ENCODE measurements at places on chromosomes 2 and 18.

GRCh38 chr2:47345590-47345924 is 57.4 kb upstream of the MSH2 start:
- no peak for DNase-seq

DNA sequence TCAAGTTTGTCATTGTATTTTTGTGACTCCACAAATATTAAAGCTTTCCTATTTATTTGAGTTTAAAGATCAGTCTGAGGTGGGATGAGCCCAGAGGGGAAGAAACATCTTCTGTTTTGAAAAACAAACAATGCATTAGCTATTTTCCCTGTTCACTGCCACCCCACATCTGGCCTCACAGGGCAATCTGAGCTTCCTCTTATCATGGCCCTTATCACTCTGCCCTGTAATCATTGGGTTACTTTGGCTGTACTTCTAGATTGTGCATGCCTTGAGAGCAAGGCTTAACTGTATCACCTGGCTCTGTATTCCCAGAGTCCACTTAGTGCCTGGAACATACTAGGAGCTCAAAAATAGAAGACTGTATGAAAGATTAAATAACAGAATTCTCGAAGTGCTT is 241.6 kb upstream of the NT5C1B start:
- no peak for DNase-seq

DNA sequence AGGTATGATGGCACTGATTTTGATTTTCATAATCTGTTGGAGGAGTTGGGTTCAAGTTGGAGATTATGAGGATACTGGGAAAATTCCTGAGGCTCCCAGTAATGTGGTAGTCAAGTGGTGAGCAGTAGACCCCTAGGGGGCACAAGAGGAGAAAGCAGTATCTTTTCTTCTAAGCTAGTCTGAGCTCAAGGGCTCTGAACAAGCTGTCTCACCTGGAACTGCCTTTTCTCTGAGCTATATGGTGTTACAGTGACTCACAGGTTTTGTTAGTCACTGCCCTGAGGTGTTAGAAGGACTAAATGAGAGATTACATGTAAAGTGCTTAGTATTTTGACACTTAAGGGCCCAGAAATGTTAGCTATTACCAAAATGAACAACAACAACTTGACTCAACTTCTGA is 42.2 kb downstream of the CD302 start:
- peak; percentile 9 for DNase-seq

GRCh38 chr18:8124232-8125146 is 484.7 kb upstream of the RAB12 start:
- DNase-seq: no peak

- no peak for DNase-seq
Observed at GRCh38 chr2:119204525-119204924, 19.1 kb upstream of the STEAP3 start.

GRCh38 chr2:10215393-10215935 is 87.2 kb upstream of the HPCAL1 start:
- no peak for DNase-seq

DNA sequence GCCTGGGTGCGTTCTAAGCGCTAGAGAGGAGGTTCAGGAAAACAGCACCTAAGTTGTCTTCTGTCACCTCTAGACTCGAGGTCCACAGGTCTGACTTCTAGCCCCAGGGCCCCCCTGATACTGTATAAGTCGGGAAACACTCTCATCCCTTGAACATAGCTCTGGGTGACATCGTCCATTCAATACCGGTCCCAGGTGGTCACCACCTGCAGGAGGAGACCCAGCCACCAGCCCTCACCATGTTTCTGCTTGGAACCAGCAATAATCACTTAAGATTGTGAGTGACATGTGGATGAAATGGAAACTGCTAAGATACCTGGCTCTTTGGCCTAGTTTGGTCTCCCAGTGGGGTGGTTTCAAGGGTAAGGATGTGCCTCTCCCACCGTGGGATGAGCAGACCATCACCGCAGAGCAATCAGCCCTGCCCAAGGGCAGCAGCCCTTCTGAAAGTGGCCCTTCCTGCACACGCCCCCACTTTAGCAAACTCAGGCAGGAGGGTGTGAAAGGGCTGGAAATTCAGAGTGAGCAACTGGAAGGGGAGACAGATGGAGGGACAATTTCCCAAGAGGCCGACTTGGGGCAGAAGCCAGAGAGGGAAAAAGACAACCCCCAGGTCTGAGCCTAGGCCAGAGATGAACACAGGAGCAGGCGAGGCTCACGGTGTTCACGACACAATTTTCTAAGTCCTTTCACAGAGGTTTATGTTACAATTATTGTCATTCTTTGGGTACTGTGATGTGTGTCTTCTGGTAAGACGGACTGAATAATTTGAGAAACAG is 95.2 kb downstream of the ZNF516 start:
- no peak for DNase-seq

DNA sequence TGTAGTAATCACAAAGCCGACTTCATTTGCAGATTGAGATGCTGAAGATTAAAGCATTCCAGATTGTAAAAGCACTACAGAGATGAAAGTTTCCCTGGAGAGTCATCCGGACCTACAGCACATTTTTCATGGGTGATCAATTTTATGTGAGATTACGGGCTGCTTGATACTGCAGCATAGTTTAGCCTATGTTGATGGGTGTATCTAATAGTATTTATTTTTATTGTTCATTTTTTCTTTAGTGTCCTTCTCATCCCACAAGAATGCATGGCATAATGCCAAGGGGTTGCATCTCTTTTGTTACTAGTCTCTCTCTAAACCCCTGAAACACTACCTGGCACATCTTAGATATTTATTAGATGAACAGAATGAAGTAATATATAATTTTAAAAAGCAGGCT is 240.4 kb downstream of the MBD2 start:
- no peak for DNase-seq

DNA sequence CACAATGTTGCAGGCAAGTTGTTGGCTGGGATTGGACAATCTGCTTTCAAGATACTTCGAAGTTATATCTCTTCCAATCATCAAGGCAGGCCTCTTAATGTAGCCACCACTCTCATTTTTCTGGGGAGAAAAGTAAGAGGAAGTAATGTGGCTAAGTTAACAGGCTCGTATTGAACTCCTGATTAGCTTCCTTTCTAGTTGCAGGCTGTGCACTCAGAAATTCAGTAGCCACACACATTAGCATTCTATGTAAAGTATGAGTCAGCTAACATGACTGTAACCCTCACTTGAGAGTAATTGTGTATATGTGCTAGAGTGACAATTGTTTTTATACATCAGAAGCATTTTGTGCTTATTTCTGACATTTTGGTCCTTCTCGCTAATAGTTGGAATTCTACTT is 3.3 kb downstream of the TWSG1 start:
- no peak for DNase-seq

GRCh38 chr2:221399183-221399582 is 172.9 kb downstream of the EPHA4 start:
- no peak for DNase-seq

DNA sequence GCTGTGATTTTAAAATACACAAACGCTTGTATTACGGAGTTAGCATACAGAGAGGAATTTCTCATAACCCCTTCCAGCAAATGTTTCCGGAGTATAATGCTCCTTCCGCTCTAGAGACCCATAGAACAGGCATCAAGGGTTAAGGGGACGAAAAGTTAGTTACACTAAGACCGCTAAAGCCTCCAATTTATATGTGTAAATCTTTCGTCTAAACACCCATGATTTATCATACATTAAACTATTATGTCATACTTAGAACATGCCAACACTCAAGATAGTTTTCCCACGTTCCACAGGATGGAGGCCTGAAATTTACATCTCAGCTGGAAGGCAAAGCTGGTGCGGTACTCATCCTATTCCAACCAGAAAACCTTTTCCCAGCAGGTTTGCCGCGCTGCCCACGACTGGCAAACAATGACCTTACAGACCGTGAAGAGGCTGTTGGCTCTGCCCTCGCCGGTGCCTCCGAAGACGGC is 650 bp downstream of the ORMDL1 start:
- peak; percentile 29 for DNase-seq

DNA sequence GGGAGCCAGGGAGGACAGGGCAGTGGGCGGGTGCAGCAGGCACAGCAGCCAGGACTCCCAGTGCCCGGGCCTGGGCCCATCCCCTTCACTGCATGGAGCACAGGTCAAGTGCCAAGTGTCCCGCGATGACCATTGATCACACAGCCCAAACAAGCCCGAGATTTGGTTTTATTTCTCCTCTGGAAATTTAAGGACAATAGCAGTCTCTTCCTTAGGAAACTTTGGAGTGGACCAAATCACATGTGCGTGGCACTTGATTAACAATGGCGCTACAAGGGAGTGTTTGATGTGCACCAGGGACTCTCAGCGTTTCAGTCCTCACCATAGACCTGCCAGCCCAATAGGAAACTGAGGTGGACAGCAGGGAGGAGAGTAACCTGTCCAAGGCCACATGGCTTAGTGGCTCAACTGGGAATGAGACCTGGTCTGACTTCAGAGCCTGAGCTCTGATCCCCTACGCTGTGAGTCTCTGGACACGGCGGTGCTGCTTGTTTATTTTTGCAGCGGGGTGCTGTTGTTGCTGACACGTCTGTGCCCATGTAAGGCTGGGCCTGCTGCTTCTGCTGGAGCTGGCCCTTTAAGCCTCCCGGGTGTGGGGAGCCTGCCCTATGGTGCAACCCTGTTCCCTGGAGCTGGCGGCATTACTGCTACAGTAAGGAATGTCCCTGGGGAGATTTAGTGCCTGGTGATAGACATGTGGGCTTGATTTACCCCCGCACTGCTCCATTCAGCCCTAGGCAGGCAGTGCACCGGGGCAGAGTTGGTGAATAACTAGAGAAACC is 194.2 kb downstream of the INHBB start:
- DNase-seq: peak; percentile 92

GRCh38 chr18:56333839-56334238 is 304.6 kb downstream of the TXNL1 start:
- no peak for DNase-seq

GRCh38 chr2:145078923-145079322 is 559.0 kb upstream of the ZEB2 start:
- no peak for DNase-seq

DNA sequence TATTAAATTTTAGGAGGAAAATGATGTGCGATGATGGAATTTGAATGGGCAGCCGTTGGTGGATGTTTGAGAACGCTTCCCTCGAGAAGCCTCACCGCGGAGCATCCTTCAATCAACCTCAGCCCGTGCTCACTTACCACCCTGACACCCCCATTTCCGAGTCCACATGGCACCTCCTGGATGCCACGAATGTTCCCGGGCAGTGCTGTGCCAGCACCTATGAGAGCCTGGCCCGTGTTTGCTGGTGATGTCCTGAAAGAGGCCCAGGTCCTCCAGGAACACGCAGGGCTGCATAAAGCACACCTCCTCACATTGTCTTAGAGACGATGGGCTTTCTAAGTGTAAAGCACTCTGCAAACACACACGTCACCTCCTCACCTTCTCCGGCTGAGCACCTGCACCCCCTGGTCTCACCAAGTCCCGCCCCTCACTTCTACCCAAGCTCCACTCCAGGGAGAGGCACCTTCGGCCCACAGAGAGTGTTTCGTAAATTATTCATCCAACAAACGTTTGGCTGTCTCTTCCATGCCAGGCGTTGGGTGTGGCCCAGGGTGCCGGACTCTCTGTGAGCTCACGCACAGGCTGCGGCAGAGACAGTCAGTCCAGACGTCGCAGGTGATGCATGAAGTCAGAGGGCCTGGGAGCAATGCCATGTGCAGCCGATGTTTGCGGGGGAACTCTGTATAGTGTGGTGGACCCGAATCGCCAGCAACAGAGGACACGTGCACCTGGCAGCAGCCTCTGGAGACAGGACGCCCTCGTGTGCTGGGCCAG is 150.0 kb downstream of the TPO start:
- no peak for DNase-seq

Measured in AG08396 (cell line).